ENCODE measurements at places on chromosomes 6 and 20.

GRCh38 chr6:106163966-106164877 lies 78.1 kb downstream of the PRDM1 start:
- no peak for DNase-seq

DNA sequence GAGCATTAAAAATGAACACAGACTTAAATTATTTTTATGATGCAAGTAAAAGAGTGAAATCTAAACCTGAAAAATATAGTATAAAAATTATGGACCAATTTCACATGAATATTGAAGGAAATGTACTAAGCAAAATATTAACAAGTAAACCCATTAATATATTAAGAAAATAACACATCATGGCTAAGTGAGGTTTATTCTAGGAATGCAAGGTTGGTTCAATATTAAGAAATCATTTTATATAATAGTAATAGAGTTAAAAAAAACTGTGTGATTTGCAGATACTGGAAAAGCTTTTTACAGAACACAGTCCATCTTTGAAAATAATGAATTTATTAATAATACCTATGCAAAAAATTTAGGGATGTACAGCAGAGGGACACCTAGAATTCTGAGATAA lies 20.9 kb downstream of the ZSCAN12 start:
- DNase-seq, result no peak

- DNase-seq, result no peak
Measured at GRCh38 chr6:107033126-107033525, 5.1 kb downstream of the MTRES1 start.

- DNase-seq, result no peak
Measured at GRCh38 chr6:154239392-154239791, 117.2 kb downstream of the IPCEF1 start.

DNA sequence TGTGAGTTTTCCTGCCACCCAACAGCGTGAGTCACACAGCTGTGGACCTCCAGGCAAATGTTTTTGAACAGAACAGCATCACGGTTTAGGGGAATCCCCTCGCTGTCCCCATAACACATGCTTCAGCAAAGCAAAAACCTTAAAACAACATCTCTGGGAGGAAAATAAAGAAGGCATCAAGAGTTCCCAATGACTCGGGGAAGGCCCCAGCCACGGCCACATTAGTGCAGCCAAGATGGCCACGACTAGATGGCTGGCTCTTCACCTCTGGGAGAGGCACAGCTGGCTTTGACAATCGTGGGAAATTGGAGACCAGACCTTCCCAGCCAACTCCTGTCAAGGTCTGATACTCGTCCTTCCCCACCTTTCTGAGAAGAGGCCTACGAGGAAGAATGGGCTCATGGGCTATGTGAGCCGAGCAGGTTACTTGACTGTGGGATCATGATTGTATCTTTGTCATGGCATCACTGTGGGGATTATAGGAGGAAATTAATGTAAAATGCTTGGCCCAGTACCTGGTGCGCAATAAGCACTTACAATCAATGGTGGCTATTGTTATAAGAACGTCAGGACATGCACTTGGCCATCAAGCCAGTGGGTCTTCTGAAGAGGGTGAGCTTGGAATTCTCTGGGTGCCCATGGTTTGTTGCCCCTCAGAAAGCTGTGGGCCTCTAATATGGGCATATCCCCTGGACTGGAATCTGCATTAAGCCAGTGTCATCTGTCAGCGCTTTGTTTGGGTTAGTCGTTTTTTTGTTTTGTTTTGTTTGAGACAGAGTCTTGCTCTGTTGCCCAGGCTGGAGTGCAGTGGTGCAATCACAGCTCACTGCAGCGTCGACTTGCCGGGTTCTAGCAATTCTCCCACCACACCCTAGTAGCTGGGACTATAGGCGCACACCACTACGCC lies 43.6 kb downstream of the FGD2 start:
- DNase-seq, result peak; percentile 40

DNA sequence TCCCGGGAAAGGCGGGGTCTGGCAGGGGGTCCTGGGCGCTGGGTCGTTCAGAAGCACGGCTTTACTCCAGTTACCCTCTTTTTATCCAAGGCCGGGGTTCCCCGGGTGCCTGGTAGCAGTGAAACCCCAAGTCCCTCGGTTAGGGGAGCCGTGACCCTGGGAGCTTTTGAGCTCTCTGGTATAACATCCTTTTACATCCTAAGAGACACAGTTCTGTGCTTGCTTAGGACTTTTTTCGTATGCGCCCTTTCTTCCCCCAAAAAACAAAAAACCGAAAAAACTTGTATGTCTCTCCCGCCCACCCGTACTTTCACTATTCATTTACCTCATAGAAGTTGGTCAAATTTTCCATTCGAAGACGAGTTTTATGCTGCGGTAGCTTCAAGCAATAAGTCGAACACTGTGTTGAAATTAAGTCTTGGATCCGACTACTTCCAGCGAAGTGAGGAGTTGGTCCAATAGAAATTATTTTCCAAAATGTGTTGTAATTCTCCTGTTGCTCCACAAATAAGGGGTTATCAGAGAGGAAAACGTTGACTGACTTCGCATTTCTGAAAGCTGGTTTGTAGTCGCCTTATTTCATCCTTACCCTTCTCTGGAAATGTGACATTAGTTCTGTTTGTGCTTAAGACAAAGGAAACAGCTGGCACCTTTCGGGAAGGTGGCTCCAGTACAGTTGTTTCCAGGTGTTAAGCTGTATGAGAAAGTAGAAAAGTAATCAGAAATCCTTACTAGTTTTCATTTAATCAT lies 816 bp upstream of the MAN1A1 start:
- no peak for DNase-seq

- no peak for DNase-seq
Measured at GRCh38 chr20:13777171-13777601, 7.5 kb downstream of the ESF1 start.

DNA sequence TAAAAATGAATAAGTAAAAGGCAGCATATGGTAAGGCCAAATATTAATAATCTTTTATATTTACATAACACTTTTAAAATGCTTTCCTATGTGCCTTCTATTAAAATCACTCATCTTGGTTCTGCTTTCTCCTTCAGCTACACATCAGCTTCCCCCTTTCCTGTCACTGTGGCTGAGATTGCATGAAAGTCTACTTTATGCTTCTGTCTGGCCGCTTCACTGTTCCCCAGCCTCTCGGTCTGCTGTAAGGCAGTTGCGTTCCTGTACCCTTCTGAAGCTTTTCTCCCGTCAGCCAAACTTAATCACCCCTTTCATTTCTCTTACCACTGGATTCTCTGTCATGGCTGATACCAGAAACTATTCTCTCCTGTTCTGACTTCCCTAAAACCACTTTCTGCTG lies 34.6 kb downstream of the SOX4 start:
- no peak for DNase-seq

GRCh38 chr6:107305391-107305790 lies 154.0 kb downstream of the PDSS2 start:
- DNase-seq, result no peak

GRCh38 chr6:138692978-138693909 lies 80.3 kb upstream of the CCDC28A start:
- no peak for DNase-seq

DNA sequence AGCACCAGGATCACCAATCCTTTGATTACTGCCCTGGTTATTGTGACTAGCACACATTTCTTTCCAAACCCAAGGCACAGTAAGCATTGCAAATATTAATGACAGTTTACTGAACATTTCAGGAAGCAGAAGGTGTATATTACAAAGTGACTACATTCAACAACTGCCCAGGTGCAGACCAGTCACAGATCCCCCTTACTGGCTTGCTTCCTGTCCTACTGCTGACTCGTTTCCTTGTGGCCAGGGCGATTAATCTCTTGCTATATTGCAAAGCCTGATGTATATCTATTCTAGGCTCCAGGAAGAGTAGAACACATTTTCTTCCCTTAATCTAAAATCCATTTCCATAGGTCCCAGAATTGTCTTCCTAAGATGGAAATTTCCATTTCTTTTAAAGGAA lies 77.2 kb upstream of the EPHA7 start:
- no peak for DNase-seq

- DNase-seq, result no peak
Measured at GRCh38 chr6:17584241-17584803, 15.8 kb upstream of the FAM8A1 start.

All from effector CD8-positive, alpha-beta T cell (primary cell).